Natural killer cell (primary cell): ENCODE measurements at places on chromosomes 5 and 9. TPM values are rescaled to one million over a fixed set of nuclear protein-coding genes. Genes with fewer than 3 reads are reported as not detected.
A peak's percentile ranks its signal among the peaks of the same experiment; 100 is the strongest.

DBH gene
- total RNA-seq = not detected

SRD5A1 gene
- total RNA-seq = 7.8 TPM

BSPRY gene
- 3.3 TPM for total RNA-seq

SLC6A3 gene
- total RNA-seq = not detected

SLC34A1 gene
- total RNA-seq = 0.66 TPM

EPB41L4A gene
- total RNA-seq = 30.4 TPM

INSL6 gene
- not detected for total RNA-seq

GRCh38 chr9:129650680-129651235 is 8.8 kb upstream of the ASB6 start:
- no peak for DNase-seq

GRCh38 chr9:88748566-88749261 is 213.7 kb downstream of the NXNL2 start:
- DNase-seq = no peak

GRCh38 chr9:91150273-91150997 is 211.3 kb downstream of the AUH start:
- no peak for DNase-seq

GRCh38 chr5:6719896-6720560 is 6.8 kb downstream of the TENT4A start:
- no peak for DNase-seq

GRCh38 chr9:130444565-130445221 is at the start of gene ASS1:
ASS1 (plus strand) TSS chr9:130444961; CDS start chr9:130452229, 7,268 bp downstream.
- DNase-seq = peak; percentile 40

DNA sequence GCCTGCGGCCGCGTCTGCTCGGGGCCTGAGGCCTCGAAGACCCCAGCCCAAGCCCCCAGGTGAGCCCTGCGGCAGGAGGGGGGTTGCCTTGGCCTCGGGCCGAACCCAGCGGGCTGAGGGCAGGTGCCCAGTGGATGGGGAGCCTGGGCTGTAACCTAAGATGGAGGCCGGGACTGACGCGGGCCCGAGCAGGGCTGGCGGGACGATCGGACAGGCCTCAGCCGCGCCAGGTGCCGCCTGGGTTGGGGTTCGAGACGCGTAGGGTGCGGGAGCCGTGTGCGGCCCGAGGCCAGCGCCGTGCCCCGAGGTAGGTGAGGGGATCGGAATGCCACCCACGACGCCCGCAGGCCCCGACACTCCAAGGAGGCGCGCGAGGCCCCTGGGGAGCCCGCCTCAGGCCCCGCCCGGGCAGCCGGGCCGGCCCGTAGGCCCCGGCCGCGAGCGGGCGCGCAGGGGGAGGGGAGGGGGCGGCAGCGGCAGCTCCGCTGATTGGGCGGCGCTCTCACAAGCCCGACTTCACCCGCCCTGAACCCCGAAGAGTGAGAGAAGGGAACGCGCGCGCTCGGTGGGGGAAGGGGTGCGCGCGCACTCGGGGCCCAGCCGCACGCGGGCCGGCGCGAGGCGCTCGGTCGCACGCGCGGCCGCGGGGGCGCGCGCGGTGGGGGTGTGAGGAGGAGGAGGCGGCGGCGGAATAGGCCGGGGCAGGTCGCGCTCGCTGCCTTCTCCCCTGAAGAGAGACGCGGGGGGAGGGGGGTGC is at the start of gene NSD1:
NSD1 (plus strand) TSS at position 678 of the 757 bp plus-strand sequence. CDS start 1,331 bp downstream, outside the sequence.
- peak; percentile 96 for DNase-seq

DNA sequence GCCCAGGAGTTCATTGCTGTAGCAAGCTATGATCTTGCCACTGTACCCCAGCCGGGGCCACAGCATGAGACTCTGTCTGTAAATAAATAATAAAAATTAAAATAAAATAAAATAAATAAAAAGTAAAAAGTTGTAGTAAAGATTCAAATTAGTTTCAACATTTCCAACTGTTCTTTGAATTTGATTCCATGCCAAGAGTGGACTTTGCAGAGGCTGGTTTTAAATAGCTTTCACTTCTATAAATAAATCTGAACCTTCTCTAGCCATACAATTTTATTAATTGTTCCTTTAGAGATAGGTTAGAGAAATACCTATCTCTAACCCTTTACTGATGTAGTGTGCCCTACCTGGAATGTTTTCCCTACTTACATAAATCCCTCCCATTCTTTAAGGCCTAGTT is 129.7 kb upstream of the SLIT3 start:
- no peak for DNase-seq

- DNase-seq = no peak
Measured at GRCh38 chr9:99069546-99069945, 35.4 kb upstream of the TGFBR1 start.

- DNase-seq = no peak
Measured at GRCh38 chr5:166330036-166330435, 1961.4 kb upstream of the WWC1 start.
